ENCODE measurements at places on chromosomes 3 and 15.

DNA sequence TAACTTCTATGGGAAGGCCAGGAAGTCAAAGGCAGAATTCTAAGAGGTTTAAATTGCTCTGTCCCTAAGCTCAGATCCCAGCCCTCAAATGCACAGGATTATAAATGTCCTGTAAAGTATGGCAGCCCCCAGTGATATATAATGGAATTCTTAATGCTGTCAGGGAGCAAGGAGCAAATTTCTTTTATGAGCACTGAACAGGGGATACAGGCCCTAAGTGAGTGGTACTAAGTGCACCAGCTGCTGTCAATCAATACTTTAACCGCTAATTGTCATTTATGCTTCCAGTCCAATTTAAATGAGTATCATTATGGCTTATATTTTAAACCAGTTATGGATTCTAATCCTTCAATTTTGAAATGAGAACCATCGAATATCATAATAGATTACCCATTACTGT is 4.7 kb downstream of the SLC9A9 start:
- no peak for DNase-seq

GRCh38 chr3:153350420-153350819 is 188.4 kb downstream of the RAP2B start:
- DNase-seq: no peak

DNA sequence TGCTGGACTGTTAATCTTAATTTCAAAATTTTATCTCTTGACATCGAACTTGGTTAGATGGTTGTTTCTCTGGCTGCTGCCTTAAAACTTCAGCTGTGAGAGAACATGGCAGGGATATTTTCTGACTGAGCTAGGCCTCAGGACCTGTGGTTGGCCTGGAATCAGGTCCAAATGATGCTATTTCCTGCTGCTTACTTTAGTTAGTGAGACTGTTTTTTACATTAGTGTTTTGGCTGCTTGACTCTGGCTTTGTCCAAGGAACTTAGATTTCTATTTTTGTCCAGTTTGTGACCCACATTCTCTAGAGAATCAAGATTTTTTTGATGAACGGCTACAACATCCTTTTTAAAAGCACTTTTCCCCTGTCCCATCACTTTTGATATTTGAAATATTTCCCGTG is 497.9 kb upstream of the SGO1 start:
- no peak for DNase-seq

GRCh38 chr3:158769952-158770740 is 31.7 kb upstream of the MFSD1 start:
- DNase-seq: no peak

GRCh38 chr3:52397676-52398399 is 47.1 kb downstream of the SEMA3G start:
- no peak for DNase-seq

DNA sequence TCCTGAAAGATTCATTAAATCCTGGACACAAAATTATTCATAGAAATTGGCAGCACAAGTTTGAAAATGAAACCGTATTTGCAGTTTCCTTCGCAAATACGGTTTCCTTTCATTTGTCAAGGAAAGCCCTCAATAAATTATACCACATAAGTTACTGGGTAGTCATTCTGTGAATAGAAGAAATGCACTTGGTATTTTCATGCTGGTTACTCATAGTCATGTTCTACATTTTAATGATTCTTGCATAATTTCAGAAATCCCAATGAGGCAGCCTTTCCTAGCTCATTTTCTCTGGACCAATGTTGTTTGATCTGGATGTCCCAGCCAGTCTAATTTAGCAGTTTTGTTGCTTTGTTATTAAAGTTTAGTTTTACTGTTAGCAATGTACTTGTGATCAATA is 43.2 kb downstream of the MINAR1 start:
- no peak for DNase-seq

DNA sequence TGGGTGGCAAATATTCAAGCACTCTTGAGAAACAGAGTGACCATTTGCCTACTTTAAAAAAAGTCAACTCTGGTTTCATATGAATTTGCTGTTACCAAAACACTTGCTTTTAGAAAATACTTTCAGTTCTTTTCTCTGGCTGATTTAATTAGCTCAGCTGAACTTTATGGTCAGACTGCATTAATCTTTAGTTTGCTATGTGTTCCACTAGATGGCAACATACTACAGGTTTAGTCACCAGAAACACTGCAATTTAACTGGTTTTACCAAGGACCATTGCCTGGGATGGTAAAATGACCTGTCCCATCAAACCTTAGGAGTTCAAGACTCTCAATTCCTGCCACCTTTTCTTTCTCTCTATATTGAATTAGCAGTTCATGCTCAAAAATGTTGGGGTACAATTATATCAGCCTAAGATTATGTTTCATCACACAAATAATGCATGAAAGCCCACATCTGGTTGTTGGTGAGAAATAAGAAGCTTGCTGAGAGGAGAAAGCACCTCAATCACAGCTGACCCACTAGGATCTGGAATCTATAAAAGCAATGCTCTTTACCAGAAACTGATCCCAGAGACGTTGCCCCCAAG is 14.2 kb downstream of the EIF4E3 start:
- DNase-seq: no peak

DNA sequence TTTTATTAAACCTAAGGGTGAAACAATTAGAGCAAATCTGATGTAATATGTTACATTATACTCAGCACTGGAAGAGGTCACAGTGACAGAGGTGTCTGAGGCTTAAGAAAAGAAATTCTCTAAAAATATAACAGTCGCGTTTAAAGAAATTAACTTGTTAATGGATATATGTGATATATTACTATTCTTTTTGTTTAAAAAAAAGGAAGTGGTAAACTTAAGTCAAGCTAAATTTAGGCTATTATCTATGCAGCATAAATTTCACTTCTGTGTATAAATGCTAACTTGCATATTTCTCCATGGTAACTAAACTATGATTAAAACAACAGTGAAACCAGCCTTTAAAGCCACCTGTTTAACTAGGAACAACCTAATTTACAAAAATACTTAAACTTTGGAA is 191.3 kb downstream of the FOXP1 start:
- no peak for DNase-seq

- DNase-seq: no peak
Observed at GRCh38 chr3:94522488-94522887, 459.6 kb downstream of the NSUN3 start.

- DNase-seq: no peak
Observed at GRCh38 chr15:25431836-25432561, 6.8 kb downstream of the UBE3A start.

DNA sequence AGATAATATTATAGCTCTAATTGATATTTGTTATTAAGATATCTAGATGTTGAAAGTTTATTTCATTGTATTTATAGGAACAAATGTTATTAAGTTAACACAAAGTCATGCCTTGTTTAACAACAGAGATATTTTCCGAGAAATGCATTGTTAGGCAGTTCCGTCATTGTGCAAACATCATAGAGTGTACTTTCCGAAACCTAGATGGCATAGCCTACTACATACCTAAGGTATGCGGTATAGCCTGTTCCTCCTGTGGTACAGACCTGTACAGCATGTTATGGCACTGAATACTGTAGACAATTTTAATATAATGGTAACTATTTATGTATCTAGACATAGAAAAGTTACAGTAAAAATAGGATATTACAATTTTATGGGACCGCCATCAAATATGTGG is 114.3 kb downstream of the NAALADL2 start:
- no peak for DNase-seq

GRCh38 chr3:186241910-186242821 is 119.9 kb downstream of the DGKG start:
- no peak for DNase-seq

- no peak for DNase-seq
Observed at GRCh38 chr3:14175383-14176037, 2.9 kb downstream of the XPC start.

- DNase-seq: no peak
Observed at GRCh38 chr3:187995043-187995400, 158.9 kb upstream of the LPP start.

GRCh38 chr3:127632035-127632820 is 3.2 kb downstream of the PODXL2 start:
- DNase-seq: no peak

- no peak for DNase-seq
Observed at GRCh38 chr3:46542344-46542743, 23.8 kb downstream of the LRRC2 start.

DNA sequence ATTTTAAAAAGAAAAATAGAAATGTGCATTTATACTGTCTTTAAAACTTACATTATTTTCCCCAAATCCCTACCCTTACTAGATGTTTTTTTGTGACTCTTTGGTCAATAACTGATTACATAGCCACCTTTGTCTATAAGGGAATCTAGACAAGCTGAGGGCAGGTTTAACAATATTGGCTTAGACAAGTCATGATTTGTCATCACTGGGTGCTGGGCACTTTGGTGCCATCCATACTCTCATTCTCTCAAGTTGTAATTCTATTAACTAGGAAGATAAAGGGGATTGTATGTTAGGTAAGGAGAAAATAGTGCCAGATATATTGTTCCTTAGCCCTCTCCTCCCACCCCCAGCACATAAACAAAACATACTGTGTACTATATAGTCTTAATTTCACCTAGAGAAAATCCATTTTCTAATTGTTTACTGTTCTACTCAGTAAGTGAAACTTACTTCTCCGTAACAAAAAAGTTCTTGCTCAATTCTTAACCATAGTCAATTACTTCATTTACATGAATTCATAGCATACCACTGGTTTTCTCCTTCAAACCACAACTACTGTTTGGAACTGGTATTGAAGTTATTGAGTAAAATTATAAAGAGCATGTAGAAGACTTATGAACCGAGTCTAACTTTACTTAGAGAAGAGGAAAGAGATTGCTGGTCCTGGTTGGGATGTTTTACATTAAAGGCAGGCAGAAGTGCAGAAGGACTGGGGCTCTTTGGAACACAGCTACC is 877.1 kb downstream of the PDCD6IP start:
- no peak for DNase-seq

DNA sequence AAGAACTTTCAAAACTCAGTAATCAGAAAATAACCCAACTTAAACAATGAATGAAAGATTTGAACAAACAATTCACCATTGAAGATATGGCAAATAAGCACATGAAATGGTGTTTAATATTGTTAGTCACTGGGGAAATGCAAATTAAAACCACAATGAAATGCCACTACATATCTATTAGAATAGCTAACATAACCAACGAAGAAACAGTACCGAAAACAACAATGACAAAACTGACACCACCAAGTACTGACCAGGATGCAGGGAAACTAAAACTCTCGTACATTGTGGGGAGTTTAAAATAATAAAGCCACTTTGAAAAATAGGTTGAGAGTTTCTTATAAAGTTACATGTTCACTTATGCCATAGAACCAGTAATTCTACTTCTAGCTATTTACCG is 69.1 kb downstream of the KBTBD8 start:
- no peak for DNase-seq

GRCh38 chr3:123457841-123458240 is 9.0 kb upstream of the ADCY5 start:
- no peak for DNase-seq

GRCh38 chr3:112233083-112233482 is 60.9 kb downstream of the SLC9C1 start:
- no peak for DNase-seq

DNA sequence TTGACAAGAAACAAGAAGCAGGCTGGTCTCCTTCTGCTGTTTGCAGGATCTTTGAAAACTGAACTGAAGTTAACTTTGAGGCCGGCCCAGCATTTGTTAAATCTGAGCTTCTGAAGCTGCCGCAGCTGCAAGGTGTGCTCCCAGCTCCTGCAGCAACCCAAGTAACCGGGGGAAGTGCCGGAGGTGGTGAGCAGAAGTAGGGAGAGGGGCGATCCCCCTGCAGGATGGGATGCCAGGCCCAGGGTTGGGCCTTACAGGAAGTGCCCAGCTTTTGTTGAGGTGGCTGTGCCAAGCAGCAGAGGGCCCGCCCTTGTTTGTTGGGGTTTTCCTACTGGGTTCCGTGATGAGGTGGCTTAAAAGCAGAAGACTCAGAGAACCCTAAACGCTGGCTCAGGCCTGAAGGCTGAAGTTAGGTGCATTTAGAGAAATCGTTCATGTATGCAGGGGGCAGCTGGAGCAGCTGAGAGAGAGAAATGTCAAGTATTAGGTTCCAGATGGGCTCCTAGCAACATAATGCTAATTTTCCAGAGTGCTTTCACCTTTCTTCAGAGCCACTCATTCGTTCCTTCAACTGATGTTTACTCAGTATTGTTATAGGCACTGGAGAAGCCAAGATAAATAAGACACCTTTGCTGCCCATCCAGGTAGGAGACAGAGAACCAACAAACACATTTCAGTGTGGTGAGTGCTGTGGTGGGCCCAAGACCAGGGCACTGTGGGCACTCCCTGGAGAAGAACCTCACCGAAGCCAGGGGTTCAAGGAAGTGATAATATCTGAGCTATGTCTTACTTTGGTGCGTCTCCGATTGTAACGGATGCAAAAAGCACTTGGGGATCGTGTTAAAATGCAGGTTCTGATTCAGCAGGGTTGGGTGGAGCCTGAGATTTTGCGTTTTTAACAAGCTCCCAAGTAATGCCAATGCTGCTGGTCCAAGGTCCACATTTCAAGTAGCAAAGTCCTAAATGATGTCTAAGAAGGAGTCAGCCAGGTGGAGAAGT is 42.2 kb upstream of the PLCL2 start:
- DNase-seq: peak; percentile 77

GRCh38 chr3:61181874-61182273 is 69.4 kb downstream of the FHIT start:
- DNase-seq: no peak

- no peak for DNase-seq
Observed at GRCh38 chr3:61547625-61548024, 13.7 kb upstream of the PTPRG start.

DNA sequence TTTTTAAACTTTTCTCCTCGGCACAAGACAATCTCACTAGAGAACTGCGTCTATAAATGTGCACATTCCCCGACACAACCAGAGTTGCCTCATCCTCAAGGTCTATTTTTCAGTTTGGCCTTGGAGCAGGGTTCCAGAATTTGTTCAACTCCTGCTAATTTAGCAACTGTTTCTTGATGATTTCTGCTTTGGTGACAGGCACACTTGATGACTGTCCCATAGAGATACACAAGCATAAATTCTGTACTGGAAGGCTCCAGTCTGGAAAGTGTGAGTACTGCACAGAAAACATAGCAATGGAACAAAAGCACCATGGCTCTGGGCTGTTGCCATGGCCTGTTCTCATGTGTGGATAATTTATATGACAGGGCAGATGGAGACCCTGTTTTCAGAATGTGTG is 379.6 kb upstream of the PDZRN3 start:
- DNase-seq: no peak

GRCh38 chr3:123667784-123668183 is 82.9 kb upstream of the HACD2 start:
- DNase-seq: no peak

GRCh38 chr3:141441381-141442364 is 45.2 kb upstream of the RASA2 start:
- no peak for DNase-seq

DNA sequence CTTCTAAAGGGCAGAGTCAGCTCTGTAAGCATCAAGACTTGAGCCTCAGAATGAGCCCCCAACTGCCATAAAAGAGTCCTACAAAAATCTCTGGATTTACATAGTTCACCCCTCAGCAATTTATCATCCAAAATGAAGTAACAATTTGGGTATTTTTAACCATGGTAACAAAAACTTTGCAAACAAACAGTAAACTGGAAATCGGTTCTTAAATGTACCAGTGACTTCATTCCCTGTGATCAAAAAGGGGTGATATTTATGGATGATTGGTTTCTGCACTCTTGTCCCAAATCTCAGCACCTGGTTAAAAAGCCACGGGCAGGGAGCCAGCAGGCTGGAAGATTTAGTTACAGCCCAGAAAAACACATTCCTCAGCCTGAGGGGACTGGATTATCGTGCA is 73.6 kb downstream of the TFG start:
- DNase-seq: no peak

- DNase-seq: no peak
Observed at GRCh38 chr15:44620081-44620480, 43.4 kb downstream of the SPG11 start.

Measured in NCI-H187 treated with DMSO at 0.1 percent for 48 hours (cell line).